ENCODE measurements at places on chromosomes 12 and 14.
A peak's percentile ranks its signal among the peaks of the same experiment; 100 is the strongest.

DNA sequence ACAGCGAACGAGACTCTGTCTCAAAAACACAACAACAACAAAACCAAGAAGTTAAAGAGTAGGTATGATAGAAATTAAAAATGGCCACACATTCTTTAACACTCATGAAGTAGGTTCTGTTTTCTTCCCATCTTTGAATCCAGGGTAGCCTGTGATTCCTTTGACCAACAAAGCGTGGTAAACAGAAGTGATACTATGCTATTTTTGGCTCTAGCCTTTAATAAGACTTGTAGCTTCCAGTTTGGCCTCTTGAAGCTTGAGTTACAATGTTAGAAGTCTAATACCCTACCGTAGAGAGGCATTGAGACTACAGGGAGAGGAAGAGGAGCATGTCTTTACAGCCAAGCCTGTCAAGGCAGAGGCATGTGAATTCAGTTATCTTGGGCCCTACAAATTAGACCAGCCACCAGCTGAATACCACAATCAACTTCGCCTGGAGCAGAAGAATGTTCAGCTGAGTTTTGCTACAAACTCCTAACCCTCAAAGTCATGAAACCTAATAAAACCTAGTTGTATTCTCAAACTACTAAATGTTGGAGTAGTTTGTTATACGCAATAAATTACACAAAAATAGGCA, 4.9 kb upstream of the NEMF start:
- DNase-seq = no peak

DNA sequence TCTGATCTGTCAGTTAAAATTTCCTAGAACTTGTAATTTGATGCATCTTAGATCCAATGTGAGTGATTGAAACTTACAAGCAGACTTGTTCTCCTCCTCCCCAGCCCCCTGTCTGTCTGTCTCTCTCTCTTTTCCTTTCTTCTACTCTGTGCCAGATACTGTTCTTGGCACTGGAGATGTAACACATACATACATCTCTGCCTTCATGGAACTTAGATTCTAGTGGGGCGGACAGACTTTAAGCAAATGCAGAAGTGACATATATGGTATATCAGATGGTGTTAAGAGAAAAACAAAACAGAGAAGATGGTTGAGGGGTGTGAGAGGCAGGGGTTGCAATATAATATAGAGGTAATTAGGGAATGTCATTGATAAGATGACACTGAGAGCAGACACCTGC, 6.6 kb downstream of the CHST11 start:
- no peak for DNase-seq

DNA sequence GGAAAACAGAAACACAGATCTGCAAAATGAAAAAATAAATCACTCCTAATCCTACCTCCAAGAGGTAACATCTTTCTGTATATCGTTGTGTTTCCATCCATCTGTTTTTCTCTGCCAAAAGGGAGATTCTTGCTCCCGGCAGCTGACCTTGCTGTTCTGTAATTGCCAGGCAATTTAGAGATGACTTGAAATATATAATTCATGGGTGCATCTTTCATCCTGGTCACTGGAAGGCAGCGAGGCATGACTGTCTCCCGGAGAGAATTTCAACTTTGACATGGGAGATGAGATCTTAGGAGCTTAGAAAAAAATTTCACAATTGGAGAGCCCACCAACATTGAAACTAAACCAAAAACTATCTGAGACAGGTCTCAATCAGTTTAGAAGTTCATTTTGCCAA, 53.0 kb downstream of the WSCD2 start:
- DNase-seq = no peak

- DNase-seq = no peak
Observed at GRCh38 chr14:67487937-67488893, at the start of gene TMEM229B. Gene TMEM229B, minus strand, starts transcription at chr14:67488721. Its CDS starts 14,798 bp downstream, at chr14:67473923.

- DNase-seq = peak; percentile 60
Observed at GRCh38 chr14:70714055-70714550, 72.4 kb downstream of the TTC9 start.
